ENCODE measurements at places on chromosomes 13 and 19.

- no peak for DNase-seq
Observed at GRCh38 chr19:31666126-31666525, 316.9 kb upstream of the TSHZ3 start.

- DNase-seq: no peak
Observed at GRCh38 chr19:49091391-49092038, 6.3 kb downstream of the SNRNP70 start.

DNA sequence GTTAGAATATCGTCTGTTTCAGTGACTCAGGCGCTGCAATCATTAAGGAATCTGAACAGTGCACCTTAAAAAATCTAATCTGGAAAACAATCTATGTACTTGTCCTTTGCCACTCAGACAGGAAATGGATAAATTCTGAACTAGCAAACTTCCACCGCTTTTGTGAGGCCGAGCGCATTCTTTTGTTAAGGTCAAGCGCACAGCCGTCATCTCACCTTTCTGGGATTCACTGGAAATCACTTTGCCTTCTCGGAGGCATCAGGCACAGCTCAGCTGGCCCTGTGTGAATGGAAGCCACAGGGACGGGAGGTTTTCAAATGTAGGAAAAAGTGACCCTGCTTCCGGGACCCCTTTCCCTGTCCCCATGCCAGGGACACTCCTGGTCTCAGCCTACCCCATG lies 28.2 kb upstream of the SPACA7 start:
- DNase-seq: no peak

DNA sequence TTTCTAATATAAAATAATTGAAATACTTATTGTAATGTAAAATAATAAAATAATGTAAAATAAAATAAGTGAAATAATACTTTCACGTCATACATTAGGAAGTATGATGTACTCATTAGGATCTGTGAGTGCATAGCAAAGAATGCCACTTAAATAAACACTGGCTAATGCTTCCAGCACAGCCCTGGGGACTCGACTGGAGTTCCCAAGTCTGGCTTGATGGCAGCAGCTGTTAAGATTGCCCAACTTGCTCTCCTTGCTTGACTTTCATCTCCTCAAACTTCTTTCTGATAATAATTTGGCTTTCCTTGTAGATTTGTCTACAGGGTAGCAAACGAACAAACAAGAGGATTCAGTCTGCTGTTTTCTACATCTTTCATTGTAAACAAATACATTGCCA lies 191.9 kb downstream of the COG6 start:
- DNase-seq: no peak

GRCh38 chr13:92989301-92989700 lies 237.3 kb upstream of the GPC6 start:
- DNase-seq: peak; percentile 80

GRCh38 chr13:94268661-94269060 lies 210.8 kb downstream of the DCT start:
- peak; percentile 33 for DNase-seq

- peak; percentile 10 for DNase-seq
Observed at GRCh38 chr13:99796175-99796819, 175.3 kb downstream of the ZIC5 start.

GRCh38 chr19:13881692-13882418 lies 4.9 kb downstream of the NANOS3 start:
- peak; percentile 60 for DNase-seq

- no peak for DNase-seq
Observed at GRCh38 chr13:112907286-112907685, 61.7 kb upstream of the MCF2L start.

DNA sequence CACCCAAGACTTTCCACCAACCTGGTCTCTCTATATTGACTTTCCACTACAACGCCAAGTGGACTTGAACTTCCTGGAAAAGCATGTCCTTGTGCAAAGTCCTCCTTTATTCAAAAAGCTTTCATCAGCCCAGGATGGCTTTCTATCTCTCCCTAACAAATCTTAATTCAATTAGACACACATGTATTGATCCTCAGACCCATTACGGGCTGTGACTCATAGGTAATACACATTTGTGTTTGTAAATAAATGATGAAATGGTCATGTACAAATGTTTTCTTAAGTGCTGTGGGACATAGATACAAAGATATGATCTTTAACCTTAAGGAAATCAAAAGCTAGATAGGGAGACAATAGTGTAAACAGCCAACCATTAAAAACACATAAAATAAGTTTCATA lies 1189.7 kb downstream of the EFNB2 start:
- no peak for DNase-seq

DNA sequence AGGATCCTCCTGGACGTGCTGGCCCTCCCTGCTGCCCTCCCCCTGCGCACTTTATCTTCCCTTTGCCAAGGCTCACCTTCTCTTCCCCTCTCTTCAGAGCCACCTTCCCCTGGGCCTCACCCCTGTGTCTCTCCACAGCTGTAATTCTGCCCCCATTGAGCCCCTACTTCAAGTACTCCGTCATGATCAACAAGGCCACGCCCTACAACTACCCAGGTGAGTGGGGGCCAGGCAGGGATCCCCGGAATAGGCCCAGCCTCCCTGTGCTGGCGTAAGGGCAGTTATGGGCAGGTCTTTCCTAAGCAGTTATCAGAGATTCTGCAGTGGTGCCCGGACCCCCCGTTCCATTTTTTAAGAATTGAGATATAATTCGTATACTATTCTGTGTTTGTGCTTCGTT lies 3.1 kb downstream of the NDUFA3 start:
- DNase-seq: no peak

- DNase-seq: peak; percentile 72
Observed at GRCh38 chr13:91347202-91347995, at the start of gene MIR17HG. Gene MIR17HG, plus strand, starts transcription at chr13:91347687.

DNA sequence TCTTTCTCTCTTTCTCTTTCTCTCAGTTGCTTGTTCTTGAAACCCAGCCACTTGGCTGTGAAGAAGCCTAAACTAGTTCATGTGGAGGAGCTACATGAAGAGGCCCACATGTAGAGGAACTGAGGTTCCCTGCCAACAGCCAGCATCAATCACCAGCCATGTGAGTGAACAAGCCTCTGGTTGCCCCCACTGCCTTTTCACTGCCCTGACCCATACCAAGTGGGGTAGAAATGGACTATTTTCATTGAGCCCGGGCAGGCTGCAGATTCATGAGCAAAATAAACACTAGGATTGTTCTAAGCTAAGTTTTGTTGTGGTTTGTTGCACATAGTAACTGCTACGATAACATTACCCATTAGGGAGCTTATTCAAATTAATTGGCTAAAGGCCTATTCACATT lies 78.7 kb upstream of the FAM216B start:
- DNase-seq: peak; percentile 13

GRCh38 chr13:35957241-35957731 lies 173.9 kb downstream of the DCLK1 start:
- no peak for DNase-seq

GRCh38 chr13:98052412-98052811 lies 90.5 kb upstream of the FARP1 start:
- no peak for DNase-seq

GRCh38 chr19:44741841-44742329 lies 6.6 kb upstream of the BCL3 start:
- DNase-seq: peak; percentile 100

DNA sequence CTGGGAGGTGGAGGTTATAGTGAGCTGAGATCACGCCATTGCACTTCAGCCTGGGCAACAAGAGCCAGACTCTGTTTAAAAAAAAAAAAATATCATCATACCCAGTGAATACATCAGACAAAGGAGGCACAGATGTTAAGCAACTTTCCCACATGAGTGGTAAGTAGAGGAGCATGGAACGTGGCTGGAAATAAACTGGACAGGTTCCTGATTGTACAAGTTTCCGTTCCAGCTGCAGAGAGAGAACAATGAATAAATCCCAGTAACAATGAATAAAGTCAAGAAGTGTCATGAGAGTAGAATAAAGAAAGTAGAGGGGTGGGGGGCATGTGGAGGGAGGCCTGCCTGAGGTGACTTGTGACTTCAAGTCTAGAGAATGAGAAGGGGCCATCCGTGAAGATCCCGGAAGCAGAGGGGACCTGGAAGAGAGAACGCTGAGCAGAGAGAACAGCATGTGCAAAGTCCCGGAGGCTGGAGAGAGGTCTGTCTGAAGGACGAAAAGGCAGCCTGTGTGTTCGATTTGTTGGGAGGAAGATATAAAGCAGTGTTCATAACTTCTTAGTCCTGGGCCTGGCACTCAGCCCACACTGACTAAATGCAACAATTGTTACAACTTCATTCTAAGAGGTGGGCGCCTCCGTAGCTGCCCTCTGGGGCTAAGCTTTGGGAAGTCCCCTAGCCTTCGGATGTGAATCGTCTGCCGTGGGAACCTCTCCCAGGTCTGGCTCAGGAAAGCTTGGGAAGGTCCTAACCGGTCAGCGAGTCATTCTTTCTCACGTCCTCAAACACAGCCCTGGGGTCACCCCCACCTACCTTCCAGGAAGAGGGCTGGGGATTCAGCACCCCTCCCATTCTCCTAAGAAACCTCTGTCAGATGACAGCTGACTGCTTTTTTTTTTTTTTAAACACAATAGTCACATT lies 15.3 kb upstream of the ARHGEF18 start:
- DNase-seq: peak; percentile 8

GRCh38 chr19:1028062-1028926 lies 1.9 kb downstream of the CNN2 start:
- DNase-seq: peak; percentile 89

- peak; percentile 31 for DNase-seq
Observed at GRCh38 chr13:110942248-110942981, 27.5 kb upstream of the ANKRD10 start.

DNA sequence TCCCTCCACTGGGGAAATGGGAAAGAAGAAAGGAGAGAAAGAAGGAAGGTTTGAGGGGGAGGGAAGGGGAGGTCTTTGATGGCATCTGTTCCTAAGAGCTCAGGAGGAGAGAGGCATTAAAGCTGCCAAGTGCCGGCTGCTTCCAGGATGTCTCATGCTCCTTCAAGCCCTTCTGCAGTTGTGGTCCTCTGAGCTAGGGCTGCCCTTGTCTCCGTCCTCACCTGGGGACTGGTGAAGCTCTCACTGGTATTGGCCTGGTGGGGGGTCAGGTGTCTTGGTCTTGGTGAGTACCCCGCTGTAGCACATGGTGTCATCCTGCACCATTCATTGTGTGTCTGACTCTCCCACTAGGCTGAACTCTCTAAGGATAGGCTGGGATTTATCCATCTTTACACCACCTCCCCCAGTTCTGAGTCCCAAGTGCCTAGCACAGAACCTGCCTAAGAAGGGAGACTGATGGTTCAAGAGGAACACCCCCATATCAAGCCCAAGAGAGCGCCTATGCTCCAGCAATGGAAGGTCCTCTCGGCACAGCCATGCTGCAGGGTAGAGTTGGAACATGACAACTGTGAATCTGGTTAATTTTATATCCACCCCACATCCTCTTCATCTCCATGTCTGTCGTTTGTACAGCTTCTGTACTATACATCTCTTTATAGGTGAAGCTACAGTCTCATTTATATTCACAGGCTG lies 83.7 kb downstream of the AKAP11 start:
- no peak for DNase-seq

DNA sequence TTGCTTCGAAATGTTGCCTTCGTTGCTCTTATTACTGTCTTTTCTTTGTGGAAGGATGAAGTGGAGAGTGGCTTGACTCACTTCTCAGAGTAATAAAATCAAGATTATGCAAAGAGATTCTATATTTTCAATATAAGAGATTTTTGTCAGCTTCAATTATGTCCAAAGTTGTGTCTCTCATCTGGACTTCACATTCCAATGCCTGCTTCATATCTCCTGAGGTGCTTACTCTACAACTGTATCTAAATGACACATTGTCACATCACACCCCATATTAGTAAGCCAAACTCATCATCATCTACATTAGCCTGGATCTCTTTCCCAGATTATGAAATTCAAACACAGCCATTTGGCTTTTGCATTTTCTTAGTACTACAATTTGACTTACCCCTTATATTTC lies 409.4 kb downstream of the DACH1 start:
- no peak for DNase-seq

Data from astrocyte (in vitro differentiated cells and primary cell).